Hematopoietic multipotent progenitor cell treated with erythropoietin and hydrocortisone succinate and interleukin-3 and kit ligand, for 6 days (in vitro differentiated cells): ENCODE measurements at places on chromosomes 7 and 10.

DNA sequence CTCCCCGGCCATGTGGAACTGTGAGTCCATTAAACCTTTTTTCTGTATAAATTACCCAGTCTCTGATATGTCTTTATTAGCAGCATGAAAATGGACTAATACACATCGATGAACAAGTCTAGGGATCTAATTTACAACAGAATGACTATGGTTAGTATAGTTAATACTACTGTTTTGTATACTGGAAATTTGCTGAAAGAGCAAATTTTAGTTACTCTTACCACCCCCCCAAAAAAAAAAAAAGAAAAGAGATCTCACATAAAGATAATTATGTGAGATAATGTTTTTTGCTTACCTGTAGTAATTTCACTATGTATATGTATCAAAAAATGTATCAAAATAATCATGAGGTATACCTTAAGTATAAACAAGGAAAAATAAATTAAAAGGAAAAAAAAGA is 199.5 kb upstream of the GRM3 start:
- no peak for DNase-seq

- no peak for DNase-seq
These were observed 21.5 kb upstream of the GGCT start for GRCh38 chr7:30526163-30526562.

GRCh38 chr10:68230268-68230667 is 1.6 kb downstream of the ATOH7 start:
- no peak for DNase-seq

- no peak for DNase-seq
These were observed 25.6 kb upstream of the ERCC6 start for GRCh38 chr10:49564461-49565009.

- peak; percentile 8 for DNase-seq
These were observed 5.4 kb downstream of the EMX2 start for GRCh38 chr10:117547716-117548668.

- DNase-seq = no peak
These were observed 16.1 kb downstream of the EIF4H start for GRCh38 chr7:74190259-74190658.

GRCh38 chr7:94559972-94560371 is 50.4 kb downstream of the CASD1 start:
- no peak for DNase-seq

DNA sequence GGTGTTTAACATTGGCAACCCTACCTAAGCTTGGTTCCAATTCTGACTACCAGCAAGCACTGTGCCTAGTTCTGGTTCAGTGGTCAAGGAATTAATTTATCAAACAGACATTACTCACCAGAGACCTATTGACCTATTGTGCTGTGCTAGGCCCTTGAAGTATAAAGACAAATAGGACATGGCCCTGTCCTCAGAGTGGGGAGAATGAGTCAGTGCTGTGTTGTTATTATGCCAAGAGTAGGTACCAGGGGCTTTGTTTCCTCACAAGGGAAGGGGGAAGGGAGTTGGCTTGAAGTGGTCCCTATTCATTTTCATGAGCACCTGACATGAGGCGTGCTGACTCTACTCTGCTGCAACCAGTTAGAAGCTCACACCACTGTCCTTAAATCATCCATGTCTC is 62.6 kb upstream of the PLPP4 start:
- no peak for DNase-seq

GRCh38 chr7:127807829-127808228 is 155.8 kb downstream of the SND1 start:
- no peak for DNase-seq

DNA sequence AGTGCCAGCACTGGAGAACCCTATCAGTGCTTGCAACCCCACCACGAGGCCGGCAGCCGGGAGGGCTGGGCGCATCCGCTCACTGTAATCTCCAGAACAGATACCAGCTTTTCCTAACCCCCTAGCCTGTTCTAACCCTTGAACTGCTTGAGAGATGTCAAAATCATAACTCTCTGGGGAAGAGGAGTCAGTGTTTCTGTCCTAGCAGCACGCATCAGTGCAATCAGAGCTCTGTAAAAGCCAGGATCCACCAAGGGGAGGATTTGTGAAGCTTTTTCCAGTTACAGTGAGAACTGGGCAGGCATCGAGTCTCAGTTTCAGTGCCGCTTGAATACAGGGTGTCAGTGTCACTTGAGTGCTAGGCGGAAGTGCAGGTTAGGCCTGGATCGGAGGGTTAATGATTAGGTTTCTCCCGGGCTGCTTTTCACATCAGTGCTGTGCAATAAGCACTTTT is 104.5 kb upstream of the INSYN2A start:
- no peak for DNase-seq

DNA sequence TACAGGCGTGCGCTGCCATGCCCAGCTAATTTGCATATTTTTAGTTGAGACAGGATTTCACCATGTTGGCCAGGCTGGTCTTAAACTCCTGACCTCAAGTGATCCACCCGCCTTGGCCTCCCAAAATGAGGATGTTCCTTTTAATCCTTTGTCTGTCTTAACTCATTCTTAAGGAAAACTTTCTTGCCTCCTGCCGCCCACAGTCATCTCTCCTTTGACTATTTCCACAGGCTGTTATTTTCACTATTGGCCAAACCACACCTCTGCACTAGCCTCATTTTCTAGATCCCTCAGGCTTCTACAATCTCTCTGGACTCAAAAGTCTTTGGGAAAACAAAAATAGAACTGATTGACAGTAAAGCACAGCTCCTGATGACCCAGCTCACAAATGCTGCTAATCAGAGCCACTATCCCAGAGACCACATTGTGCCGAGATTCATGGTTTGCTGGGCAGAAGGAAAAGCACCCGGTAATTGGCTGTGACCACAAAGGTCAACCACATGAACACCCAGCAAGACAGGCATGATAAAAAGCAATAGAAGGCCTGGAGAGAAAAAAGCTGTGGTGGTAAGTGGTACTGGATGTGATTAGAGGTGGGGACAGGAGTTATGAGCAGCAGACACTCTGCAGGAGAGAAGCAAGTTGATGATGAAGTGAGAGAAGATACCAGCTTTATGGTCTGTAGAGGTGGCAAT is 44.1 kb upstream of the ZNRF2 start:
- peak; percentile 63 for DNase-seq

GRCh38 chr10:29798921-29799690 is 164.3 kb upstream of the SVIL start:
- no peak for DNase-seq

DNA sequence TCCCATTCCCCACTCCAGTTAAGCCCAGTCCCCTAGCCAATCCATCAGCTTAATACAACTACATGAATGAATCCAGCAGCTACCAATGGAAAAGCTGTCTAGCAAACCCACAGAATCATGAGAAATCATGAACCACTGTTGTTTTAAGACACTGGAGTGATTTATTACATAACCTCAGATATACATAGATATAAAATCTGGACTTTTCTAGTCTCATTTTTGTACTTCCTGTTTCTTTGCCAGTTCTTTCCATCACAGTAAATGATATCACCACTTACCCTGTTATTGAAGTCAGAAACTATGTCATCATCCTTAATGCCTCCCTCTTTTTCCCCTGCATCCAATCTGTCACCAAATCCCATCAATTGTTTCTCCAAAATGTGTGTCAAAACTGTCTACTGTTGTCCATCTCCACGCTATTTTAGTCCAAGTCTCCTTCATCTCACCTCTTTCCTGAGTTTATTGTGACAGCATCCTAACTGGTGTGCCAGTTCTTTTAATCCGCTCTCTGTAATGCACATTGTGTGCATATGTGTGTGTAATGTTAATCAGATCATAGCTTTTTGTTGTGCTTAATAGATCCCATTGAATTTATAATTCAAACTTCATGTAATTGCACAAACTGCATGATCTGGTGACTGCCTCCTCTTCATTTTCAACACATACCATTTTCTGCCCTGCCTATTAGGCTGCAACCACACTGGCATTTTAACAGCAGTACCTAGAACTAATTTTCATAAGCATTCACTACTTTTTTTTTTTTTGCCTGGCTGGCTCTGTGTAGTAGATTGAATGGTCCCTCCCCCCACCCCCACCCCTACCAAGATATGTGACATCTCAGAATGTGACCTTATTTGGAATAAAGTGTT is 56.0 kb downstream of the MKLN1 start:
- peak; percentile 47 for DNase-seq

DNA sequence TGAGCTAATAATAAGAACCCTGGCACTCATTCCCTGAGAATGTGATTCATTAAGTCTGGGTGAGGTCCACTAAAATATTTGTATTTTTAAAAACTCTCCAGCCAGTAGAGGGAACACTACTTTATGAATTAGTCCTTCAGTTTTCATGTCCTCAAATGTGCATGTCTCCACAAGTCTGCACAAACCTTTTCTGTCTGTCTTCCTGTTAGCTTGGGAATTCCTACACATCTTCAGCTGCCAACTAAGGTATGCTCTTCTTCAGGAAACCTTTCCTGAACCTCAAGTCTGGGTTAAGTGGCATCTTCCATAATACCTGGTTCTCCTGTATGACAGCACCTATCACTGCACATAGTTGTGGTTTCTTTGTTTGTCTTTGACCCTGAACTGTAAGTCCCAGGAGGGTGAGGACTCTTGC is 119.6 kb upstream of the MKX start:
- no peak for DNase-seq

DNA sequence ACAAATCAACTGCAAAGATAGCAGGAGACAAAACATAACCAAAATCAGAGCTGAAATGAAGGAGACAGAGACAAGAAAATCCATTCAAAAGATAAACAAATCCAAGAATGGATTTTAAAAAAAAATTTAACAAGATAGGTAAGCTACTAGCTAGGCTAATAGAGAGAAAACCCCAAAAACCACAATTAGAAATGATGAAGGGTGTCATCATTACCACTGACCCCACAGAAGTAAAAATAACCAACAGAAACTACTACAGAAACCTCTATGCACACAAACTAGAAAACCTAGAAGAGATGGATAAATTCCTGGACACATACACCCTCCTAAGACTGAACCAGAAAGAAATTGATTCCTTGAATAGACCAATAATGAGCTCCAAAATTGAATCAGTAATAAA is 117.6 kb downstream of the DNAJC1 start:
- DNase-seq = no peak

DNA sequence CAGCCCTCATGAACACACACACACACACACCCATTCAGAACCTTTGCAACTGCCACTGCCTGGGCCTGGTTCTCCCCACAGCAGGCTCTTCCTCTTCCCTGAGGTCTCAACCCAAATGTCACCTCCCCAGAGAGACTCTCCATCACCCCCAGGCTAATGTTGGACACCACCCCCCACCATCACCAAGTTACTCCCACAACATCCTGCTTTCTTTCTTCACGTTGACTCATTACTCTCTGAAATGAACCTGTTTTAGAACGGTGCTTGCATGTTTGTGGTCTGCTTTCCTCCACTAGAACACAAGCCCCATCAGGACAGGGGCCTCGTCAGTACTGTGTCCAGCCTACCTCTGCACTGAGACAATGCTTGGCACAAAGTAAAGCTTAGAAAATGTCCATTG is 16.0 kb downstream of the AFAP1L2 start:
- no peak for DNase-seq

DNA sequence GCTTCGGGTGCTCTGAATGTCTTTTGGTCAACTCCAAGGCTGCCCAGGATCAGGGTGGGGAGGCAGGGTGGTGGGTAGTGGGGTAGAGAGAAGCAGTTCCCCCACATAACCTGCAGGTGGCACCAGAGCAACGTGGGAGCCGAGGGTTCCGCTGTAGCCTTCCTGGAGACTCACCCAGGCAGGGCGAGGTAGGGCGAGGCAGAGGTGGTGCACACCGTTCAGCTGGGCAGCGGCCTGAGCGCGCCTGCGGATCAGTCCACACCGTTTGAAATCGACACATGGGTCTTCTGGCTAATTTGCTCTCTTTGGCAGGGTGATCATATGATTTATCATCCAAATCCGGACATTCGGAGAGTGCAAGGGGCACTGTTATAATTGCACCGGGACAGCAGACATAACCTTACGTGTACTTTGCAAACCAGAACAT is 41.4 kb upstream of the MAP3K8 start:
- DNase-seq = peak; percentile 89

DNA sequence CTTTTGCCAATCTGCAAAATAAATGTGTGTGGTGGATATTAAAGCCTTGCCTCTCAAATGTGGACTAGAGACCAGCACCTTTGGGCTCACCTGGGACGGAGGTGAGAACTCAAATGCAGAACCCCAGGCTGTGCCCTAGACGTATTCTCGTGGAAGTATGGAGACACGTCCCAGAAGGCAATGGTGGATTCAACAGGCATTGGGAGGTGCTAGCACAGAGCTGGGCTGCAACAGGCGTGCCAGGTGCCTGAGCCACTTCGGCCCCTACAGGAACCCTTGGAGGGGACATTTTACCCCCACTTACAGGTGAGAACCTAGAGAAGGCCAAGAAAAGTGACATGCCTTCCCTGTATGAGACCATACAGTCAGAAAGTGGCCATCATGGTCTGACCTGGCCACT is 12.2 kb downstream of the DDX56 start:
- DNase-seq = no peak

DNA sequence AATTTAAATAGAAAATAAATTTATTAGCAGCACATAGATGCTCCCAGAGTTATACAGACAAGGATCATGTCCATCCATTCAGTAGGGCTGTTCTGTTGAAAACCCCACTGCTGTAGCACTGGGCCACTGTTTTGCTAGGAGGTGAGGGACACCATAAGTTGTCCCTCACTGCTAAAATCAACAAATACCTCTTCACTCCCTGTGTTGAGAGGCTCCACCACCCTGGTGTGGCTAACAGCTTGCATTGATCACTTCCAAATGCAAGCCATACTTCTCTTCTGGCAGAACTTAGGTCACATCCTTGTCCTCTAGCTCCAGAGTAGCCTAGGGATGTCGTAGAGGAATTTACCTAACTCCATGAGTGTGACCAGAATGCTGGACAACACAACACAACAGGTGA is 55.4 kb downstream of the MDFIC start:
- DNase-seq = no peak

DNA sequence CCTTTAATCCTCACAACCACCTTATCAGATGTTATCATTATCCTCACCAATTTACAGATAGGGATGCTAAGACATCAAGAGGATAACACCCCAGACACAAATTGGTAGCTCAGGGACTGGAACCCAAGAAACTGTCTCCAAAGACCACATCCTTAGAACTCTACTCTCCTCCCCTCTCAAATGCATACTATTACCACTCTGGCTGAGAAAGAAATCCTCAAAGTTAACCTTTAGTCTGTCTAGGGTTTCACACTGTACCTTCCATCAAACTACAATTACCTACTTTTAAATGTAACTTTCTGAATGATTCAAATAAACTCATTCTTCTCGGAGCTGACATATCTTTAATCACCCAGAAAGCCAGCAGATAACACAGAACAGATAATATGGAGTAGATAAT is 6.6 kb downstream of the EZH2 start:
- no peak for DNase-seq

- no peak for DNase-seq
These were observed 39.3 kb downstream of the RBM17 start for GRCh38 chr10:6128087-6128486.

GRCh38 chr10:124293616-124294449 is 124.9 kb downstream of the OAT start:
- no peak for DNase-seq
